ENCODE measurements at places on chromosomes 2 and 18.
A peak's percentile ranks its signal among the peaks of the same experiment; 100 is the strongest.

DNA sequence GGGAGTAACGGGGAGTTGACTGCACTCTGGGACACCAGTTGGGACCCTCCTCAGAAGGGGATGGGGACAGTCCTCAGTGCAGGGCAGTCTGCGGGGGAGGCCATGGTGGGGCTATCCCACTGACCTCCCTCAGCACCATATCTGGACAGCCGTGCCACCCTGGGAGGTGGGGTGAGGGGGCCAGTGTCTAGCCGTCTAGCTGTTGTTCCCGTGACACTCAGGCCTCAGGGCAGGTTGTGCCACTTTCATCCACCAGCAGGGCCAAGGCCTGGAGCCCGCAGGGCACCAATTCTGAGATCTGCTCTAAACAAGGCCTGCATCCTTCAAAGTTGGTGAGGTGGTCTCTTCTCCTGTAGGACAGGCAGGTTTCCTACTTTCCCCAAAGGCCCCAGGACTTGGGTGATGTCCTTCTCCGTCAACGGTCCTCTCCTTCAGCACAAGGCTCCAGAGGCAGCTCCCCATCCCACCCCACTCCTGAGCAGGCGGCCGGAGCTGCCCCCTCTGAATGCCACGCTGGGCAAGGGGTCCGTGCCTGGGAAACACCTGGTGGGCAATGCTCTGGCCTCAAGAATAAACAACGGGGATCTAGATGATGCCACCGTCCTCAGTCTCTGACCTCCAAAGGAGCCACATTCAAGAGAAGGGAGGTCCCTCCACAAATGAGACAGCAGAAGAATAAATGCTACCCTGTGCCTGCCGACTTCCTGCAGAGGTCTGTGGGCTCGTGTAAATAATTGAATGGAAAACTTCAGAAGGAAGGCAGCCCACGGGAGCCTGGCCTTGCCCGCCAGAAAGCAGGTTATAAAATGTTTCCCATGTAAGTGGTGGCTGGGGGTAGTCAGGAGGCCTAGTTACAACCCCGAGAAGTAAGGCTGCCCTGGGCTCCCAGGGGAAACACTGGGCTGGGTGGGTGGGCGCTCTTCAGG lies 42.8 kb upstream of the PTMA start:
- DNase-seq = no peak

- DNase-seq = no peak
Observed at GRCh38 chr2:10688921-10689807, 611 bp downstream of the NOL10 start.

DNA sequence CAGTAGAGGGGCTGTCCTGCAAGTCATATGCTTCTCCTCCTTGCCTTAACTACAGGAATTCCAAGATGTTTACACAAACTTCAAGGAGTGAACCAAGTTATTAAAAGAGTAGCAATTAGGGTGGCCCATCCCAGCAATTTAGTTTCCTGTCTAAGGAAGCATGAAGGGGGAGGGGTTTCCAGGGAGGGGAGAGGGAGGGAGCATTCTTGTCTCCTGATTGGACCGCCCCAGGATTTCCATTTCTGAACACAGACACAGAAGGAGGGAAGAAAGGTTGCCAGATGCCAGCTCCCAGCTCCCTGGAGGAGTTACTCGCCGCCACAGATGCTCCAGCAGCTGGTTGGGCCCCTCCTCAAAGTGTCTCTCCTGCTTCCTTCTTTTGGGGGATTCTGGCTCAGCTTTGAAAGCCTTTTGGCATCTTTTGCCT lies 107.6 kb downstream of the TRIB2 start:
- no peak for DNase-seq

DNA sequence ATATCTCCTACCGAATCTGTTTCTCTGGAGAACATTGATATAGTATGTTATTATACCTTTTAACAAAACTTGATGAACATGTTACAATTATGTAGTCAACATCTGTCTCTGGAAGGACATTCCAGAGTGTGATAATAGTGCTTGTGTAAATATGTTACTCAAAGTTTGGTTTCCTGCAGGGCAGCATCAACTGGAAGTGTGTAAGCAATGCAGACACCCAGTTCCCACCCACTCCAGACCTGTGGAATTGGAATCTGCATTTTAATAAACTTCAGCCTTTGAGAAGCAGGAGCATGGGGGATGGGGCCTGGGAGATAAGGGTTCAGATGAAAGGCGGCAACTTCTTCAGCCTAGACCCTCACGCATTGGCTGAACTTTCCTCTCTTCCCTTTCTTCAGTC lies 398.9 kb downstream of the RND3 start:
- no peak for DNase-seq

GRCh38 chr2:152468899-152469692 lies 134.1 kb downstream of the FMNL2 start:
- no peak for DNase-seq

GRCh38 chr18:49731421-49731841 lies 81.9 kb downstream of the ACAA2 start:
- DNase-seq = no peak

GRCh38 chr18:518081-518480 lies 17.6 kb upstream of the COLEC12 start:
- DNase-seq = no peak

GRCh38 chr18:36593001-36593400 lies 235.8 kb downstream of the TPGS2 start:
- no peak for DNase-seq

DNA sequence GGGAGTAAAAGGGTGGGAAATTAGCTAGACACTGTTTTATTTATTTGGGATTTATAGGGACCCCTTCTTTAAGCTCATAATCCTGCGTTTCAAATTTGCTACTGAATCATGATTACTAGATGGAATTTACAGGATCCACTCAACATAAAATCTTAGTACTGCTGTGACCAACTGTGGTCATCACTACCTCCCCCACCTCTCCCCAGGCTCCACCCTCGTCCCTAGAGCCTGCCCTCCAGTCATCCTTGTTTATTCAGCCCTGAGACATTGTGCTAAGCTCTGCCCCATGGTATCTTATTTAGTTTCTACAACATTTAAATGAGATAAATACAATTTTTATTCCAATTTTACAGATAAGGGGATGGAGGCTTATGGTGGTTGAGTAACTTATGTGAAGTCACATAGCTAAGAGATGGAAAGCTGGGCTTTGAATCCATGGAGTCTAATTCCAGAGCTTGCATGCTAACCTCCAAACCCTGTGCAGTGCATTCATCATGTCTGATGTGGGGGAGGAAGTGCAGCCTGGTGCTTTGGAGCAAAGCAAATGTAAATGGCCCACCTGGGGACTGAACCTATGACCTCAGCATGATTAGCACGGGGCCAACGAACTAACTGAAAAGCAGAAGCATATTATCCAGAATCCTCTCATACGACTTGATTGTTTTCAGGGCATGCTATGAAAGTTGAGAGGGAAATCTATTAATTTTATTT lies 502.4 kb downstream of the TMEM182 start:
- no peak for DNase-seq

GRCh38 chr18:6821356-6821755 lies 91.8 kb downstream of the ARHGAP28 start:
- no peak for DNase-seq

DNA sequence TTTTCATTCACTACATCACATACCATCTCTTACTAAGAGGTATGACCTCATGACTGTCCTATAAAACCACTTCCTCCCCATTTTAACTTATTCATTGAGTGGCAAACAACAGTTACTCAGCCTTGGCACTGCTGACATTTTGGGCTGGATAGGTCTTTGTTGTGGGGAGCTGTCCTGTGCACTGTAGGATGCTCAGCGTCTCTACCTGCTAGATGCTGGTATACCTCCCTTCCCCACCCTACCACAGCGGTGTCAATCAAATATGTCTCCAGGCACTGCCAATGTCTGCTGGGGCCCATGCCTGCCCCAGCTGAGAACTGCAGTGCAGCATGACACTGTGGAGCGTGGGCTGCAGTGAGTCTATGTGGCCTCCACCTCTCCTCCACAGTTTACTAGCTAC lies 76.3 kb upstream of the MGAT4A start:
- DNase-seq = peak; percentile 73

GRCh38 chr2:152452256-152452973 lies 117.4 kb downstream of the FMNL2 start:
- no peak for DNase-seq

DNA sequence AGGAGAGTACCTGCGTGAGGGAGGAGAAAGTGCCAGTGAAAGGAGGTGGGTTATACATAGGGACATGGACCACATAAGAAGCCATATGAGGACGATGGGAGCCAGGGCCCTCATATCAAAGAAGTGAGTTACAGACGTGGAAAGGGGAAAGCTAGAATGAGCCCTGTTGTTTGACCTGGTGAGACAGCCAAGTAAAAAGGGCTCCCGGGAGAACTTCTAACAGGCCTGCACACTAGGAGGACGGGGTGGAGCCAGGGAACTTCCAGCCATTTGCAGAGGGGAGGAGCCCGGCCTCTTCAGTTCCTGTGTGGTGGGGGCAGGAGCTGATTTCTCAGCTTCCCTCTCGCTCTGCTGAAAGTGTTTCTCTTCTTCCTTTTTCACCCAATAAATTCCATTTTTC lies 84.1 kb upstream of the SLC66A3 start:
- DNase-seq = peak; percentile 11

- DNase-seq = peak; percentile 70
Observed at GRCh38 chr18:48913201-48913600, 37.6 kb downstream of the SMAD7 start.

- no peak for DNase-seq
Observed at GRCh38 chr2:226464380-226464779, 335.2 kb downstream of the IRS1 start.

DNA sequence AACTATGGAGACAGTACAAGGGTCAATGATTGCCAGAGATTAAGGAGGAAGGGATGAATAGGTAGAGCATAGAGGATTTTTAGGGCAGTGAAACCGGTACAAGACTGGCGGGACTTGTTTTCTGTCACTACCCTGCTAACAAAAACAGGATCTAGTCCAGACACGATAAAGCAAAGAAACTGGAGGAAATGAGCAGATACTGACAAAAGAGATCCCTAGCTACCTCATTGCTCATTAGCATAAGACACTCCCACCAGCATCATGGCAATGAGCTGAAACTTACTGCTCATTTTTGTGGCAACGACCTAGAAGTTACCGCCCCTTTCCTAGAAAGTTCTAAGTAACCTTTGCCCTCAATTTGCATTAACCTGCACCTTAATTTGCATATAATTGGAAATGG lies 131.2 kb downstream of the ETAA1 start:
- no peak for DNase-seq

DNA sequence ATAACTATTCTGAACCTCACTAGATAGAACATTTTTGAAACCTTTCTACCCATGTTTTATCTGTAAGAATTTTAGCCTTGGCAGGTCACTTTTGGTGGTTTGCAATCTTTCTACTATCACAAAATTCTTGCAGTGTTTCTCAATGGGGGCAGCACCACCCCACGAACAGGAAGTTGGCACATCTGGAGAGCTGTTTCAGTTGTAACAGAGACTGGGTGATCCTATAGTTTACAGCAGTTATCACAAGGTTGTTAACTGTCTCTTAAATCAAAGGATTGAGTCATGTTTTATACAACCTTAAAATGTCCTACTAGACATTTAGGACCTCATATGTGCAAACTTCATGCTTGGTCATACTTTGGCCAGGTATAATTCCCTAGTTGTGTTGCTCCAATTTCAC lies 829.2 kb downstream of the ERBB4 start:
- DNase-seq = no peak

GRCh38 chr2:20229322-20230113 lies 4.6 kb upstream of the SDC1 start:
- no peak for DNase-seq

- no peak for DNase-seq
Observed at GRCh38 chr2:47530105-47530760, 127.3 kb downstream of the MSH2 start.

DNA sequence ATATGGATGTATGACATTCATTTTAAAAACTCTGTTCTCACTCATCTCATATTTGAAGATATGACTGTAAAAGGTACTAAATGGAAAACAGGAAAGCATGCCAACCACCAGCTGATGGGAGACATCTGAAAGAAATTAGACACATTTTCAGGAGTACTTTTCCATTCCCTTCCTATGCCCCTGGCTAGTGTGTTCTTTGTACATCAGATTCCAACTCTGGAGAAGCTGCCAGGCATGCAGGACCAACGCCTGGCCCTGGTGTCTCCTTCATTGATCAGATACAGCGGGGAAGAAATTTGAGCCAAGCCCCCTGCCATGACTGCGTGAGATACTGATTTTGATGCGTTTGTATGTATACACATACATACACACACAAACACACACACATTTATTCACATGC lies 599.0 kb upstream of the SYT4 start:
- DNase-seq = no peak

GRCh38 chr18:36667811-36668210 lies 161.0 kb downstream of the TPGS2 start:
- no peak for DNase-seq

DNA sequence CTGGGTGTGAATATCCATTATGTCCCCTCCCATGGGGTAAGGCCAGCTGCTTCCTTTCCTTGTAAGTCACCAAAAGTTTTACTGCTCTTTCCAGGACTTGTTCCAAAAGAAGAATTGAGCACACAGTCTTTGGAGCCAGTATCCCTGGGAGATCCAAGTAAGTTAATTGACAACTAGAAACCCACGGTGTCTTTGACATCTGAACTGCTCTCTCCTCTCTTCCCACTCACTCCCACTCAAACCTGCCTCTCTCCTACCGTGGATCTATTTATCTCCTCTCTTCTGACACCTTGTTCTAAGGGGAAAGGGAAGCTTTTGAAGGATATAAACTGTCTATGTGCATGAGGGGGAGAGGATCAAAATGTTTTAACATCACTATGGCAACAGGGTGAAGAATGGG lies 86.7 kb downstream of the VIT start:
- no peak for DNase-seq
